ENCODE measurements at places on chromosomes 12 and 14. TPM values are rescaled to one million over a fixed set of nuclear protein-coding genes. Genes with fewer than 3 reads are reported as not detected.

DAO gene
- total RNA-seq: not detected

SLC17A8 gene
- not detected for total RNA-seq

LBHD2 gene
- total RNA-seq: not detected

BICDL1 gene
- total RNA-seq: 59.8 TPM

GRCh38 chr14:70902184-70902583, 5.1 kb upstream of the PCNX1 start:
- H3K36me3 ChIP-seq: peaks cover 2% of the 10 kb centered on the region
- no peak overlapping the region for H3K27ac ChIP-seq
- DNase-seq: no peak
- H3K4me3 ChIP-seq: no peak overlapping the region
- H3K27me3 ChIP-seq: peaks cover 5% of the 10 kb centered on the region
- peaks cover 54% of the 10 kb centered on the region for H3K4me1 ChIP-seq

DNA sequence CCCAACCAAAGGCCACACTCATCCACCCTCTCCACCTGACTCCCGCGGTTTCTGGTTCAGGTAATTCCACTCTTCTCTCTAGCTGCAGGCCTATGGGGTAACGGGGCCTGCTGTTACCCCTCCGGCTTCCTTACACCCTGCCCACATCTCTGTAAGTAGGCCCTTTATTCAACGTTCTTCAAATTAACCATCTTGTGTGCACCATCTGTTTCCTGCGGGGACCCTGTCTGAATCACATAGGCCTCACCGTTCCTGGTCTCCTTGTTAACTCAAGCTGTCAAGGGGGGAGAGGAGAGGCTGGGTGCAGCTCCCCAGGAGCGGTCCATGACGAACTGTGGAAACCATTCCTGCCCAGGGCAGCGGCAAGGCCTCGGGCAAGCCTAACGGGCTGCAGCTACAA, 9.3 kb upstream of the DLK1 start:
- no peaks in the 10 kb centered on the region for H3K4me1 ChIP-seq
- H3K27me3 ChIP-seq: peaks cover 12% of the 10 kb centered on the region
- no peak overlapping the region for H3K4me3 ChIP-seq
- no peaks in the 10 kb centered on the region for H3K36me3 ChIP-seq
- DNase-seq: no peak

DNA sequence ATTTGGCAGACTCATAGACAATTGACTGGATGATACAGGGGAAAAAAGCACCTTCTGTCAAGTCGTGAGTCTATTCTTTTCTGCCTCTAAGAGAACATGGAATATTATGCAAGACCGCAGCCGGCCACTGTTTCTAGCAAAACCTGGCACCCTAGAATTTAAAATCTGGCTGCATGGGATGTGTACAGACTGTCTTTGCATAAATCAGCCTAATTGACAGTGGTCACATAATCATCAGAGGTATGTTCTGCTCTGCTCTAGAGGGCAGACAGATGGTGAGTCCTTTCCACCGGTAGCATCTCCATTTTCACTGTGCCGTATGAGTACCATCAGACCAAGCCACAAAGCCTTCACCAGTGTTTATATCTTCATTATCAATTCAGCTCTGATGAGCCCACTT, 80.6 kb downstream of the KCNK10 start:
- H3K27ac ChIP-seq: no peak overlapping the region
- DNase-seq: no peak
- H3K27me3 ChIP-seq: peaks cover 28% of the 10 kb centered on the region

- no peak overlapping the region for H3K27ac ChIP-seq
- no peak overlapping the region for H3K4me3 ChIP-seq
- H3K27me3 ChIP-seq: no peaks in the 10 kb centered on the region
- no peak for DNase-seq
Measured at GRCh38 chr12:108815369-108815768, 42.0 kb downstream of the SSH1 start.

DNA sequence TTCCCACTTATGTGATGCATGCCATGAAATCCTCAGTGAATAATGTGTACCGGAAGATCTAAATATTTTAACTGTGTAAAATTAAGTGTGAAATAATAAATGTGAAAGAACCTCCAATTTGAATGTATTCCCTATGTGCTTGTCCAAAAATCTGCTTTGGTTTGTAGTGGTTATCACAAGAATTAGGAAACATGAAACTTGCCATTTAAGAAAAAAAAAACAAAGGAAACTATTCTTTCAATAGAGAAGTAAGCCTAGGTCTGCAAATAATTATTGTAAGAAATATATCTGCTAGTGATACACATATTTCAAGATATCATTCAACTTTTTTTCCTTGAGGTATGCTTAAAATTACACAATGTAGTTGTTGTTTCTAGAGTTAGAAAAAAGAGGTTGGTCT, 500.4 kb downstream of the SLC6A15 start:
- H3K4me3 ChIP-seq: no peak overlapping the region
- no peaks in the 10 kb centered on the region for H3K27me3 ChIP-seq
- no peaks in the 10 kb centered on the region for H3K36me3 ChIP-seq
- no peaks in the 10 kb centered on the region for H3K4me1 ChIP-seq
- no peak for DNase-seq
